ENCODE measurements at places on chromosomes 6 and 20.

DNA sequence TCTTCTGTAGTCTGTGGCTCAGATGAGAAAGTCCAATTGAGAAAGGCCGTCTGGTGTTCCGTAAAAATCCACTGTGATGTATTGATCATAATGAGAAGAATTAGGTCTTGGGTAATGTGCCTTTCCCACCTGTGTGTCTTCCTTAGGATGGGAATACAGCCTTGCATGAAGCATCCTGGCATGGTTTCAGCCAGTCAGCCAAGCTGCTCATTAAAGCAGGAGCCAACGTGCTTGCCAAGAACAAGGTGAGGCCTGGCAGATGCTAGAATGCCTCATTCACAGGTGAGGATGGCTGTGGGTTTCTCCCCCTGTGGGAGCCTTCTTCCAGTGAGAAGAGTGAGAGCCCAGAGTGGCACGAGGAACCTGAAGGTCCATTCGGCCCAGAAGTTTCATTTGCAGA lies 32.7 kb downstream of the LYRM2 start:
- DNase-seq = no peak

DNA sequence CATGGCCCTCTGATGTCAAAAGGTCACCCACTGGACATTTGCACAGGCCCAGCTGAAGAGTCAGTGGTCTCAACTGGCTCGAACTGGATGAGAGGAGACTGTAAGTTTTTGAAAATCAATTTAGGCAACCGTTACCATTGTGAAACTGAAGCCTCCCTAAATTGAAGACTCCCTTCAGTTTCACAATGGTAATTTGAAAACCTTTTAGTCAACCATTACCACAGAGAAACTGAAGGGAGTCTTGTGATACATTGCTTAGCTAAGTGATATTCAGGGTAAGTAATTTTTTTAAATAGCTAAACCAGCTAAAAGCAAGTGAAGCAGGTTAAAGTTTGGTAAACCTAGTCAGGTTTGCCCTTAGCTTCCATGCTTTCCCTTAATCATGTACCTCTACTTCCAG lies 197.3 kb upstream of the NT5E start:
- DNase-seq = no peak

DNA sequence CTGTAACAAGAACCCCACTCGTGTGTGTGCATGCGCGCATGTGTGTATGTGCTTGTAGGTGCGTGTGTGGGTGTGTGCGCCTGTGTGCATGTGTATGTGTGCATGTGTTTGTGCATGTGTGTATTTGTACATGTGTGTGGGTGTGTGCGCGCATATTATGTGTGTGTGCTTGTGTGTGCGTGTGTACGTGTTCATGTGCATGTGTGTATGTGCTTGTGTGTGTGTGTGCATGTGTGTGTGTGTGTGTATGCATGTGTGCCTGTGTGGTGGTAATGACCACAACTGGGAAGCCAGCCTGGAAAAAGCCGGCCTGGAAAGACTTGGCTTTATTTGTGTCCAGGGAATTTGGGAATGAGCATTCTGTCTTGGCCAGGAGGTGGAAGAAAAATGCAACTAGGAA lies 157.5 kb downstream of the PAX1 start:
- DNase-seq = no peak

DNA sequence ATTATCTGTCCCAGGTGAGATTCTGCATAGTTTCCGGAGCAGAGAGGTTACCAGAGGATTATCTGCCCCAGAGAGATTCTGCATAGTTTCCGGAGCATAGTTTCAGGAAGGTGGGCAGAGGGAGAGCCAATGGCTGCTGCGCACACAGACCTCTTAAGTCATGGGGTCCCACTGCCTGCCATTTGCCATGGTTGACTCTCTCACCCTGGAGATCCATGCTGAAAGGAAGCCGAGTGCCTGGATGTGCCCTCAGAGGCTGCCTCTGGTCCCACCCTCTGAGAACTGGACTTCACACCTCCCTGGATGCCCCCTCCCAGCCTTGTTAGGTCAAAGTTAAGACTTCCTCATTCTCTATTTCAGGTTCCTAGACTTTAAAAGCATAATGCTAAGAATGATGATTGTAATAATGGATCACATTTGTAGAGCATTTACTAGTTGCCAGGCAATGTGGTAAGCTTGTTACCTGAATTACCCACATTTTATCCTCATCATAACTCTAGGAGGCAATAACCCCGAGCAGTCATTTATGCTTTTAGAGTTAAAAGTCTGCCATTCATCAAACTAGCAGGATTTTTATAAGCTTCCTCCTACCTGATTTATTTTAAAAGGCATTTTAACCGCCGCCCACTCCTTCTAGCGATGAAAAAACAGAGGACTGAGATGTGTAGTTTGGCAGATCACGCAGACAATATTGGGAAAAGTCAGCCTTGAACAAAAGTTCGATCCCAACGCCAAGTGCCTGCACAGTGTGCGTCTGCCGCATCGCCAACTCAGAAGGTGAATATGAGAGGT lies 11.9 kb downstream of the SERPINB9 start:
- DNase-seq = no peak

GRCh38 chr6:142850679-142851423 lies 94.1 kb downstream of the HIVEP2 start:
- peak; percentile 87 for DNase-seq

- DNase-seq = no peak
Measured at GRCh38 chr6:116542426-116542825, 3.1 kb downstream of the TRAPPC3L start.

DNA sequence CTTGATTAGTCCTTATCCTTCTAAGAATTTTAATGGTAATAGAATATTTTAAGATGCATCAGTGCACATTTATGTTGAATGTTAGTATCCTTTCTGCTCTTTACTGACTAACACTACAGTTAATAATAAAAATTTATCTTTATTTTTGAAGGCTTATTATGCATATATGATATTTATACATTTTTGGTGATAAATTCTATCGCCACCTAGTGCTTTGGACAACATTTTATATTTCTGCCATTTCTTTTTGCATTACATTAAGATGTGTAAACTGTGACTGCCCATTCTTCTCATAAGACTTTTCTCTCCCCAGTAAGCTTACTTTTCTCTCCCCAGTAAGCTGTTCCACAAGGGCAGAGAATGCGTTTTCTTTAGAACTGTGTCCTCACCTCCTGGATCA lies 252.3 kb downstream of the GRIK2 start:
- no peak for DNase-seq

DNA sequence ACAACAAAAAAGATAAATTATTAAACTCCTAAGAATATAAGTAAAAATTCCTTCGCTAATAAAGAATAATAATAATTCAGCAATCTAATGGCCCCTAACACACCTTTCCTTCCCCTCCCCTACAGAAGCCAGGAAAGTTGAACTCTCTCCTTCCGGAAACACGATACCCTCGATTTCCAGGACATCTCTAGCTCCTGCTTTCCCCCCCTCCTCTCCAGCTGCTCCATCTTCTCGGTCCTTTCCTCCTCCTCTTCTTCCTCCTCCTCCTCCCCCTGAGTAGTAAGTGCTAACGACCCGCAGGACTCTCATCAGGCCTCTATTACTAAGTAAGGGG lies 603 bp downstream of the TASP1 start:
- no peak for DNase-seq

DNA sequence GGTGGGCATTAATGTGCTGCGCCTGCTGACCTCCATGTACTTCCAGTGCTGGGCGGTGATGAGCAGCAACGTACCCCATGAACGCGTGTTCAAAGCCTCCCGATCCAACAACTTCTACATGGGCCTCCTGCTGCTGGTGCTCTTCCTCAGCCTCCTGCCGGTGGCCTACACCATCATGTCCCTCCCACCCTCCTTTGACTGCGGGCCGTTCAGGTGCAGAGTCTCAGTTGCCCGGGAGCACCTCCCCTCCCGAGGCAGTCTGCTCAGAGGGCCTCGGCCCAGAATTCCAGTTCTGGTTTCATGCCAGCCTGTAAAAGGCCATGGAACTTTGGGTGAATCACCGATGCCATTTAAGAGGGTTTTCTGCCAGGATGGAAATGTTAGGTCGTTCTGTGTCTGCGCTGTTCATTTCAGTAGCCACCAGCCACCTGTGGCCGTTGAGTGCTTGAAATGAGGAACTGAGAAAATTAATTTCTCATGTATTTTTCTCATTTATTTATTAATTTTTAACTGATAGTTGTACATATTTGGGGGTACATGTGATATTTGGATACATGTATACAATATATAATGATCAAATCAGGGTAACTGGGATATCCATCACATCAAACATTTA lies 35.2 kb upstream of the NOP56 start:
- DNase-seq = no peak

DNA sequence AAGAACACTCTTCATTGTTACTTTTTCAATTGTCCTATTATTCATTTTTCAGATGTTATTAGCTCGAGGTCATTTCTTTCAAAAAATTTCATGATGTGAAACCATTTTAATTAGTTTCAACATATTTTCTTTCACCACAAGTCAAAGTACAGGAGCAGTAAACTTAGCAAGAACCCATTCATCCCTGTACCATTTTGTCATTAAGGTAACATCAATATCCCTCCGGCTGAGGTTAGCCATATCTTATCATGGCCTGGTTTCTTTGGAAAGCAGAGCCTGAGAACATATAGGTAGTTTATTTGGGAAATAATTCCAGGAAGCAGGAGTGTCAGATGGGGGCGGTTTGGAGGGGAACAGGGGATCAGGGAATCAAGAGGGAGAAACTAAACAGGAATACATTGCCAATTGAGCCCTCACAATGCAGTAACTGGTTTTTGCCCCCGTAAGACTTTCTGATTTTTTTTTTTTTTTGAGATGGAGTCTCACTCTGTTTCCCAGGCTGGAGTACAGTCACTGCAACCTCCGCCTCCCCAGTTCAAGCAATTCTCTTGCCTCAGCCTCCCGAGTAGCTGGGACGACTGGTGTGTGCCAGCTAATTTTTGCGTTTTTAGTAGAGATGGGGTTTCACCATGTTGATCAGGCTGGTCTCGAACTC lies 83.7 kb downstream of the MKKS start:
- no peak for DNase-seq

- no peak for DNase-seq
Measured at GRCh38 chr6:149236589-149236988, 80.9 kb upstream of the TAB2 start.

DNA sequence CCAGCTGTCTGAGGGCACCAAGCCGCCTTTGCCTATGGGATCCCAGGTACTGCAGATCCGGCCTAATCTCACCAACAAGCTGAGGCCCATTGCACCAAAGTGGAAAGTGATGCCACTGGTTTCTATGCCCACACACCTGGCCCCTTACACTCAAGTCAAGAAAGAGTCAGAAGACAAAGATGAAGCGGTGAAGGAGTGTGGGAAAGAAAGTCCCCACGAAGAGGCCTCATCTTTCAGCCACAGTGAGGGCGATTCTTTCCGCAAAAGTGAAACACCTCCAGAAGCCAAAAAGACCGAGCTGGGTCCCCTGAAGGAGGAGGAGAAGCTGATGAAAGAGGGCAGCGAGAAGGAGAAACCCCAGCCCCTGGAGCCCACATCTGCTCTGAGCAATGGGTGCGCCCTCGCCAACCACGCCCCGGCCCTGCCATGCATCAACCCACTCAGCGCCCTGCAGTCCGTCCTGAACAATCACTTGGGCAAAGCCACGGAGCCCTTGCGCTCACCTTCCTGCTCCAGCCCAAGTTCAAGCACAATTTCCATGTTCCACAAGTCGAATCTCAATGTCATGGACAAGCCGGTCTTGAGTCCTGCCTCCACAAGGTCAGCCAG lies 283.0 kb downstream of the TSHZ2 start:
- DNase-seq = peak; percentile 4
